ENCODE measurements at places on chromosomes 11 and 22. TPM values are rescaled to one million over a fixed set of nuclear protein-coding genes. Genes with fewer than 3 reads are reported as not detected.

GRCh38 chr11:10505278-10506007, 35.5 kb downstream of the RNF141 start:
- no peak for DNase-seq

GRCh38 chr11:64396079-64396591, 37.2 kb downstream of the RPS6KA4 start:
- DNase-seq, result no peak

GRCh38 chr11:94793822-94794221, 25.7 kb downstream of the AMOTL1 start:
- peak; percentile 56 for DNase-seq

GRCh38 chr11:6962141-6962540, 35.9 kb downstream of the ZNF215 start:
- no peak for DNase-seq

- DNase-seq, result peak; percentile 77
Measured at GRCh38 chr22:46501701-46502100, 35.7 kb downstream of the CELSR1 start.

GRCh38 chr11:80686889-80687288, 1246.1 kb upstream of the TENM4 start:
- no peak for DNase-seq

- DNase-seq, result no peak
Measured at GRCh38 chr11:83409891-83410290, 123.7 kb upstream of the CCDC90B start.

DNA sequence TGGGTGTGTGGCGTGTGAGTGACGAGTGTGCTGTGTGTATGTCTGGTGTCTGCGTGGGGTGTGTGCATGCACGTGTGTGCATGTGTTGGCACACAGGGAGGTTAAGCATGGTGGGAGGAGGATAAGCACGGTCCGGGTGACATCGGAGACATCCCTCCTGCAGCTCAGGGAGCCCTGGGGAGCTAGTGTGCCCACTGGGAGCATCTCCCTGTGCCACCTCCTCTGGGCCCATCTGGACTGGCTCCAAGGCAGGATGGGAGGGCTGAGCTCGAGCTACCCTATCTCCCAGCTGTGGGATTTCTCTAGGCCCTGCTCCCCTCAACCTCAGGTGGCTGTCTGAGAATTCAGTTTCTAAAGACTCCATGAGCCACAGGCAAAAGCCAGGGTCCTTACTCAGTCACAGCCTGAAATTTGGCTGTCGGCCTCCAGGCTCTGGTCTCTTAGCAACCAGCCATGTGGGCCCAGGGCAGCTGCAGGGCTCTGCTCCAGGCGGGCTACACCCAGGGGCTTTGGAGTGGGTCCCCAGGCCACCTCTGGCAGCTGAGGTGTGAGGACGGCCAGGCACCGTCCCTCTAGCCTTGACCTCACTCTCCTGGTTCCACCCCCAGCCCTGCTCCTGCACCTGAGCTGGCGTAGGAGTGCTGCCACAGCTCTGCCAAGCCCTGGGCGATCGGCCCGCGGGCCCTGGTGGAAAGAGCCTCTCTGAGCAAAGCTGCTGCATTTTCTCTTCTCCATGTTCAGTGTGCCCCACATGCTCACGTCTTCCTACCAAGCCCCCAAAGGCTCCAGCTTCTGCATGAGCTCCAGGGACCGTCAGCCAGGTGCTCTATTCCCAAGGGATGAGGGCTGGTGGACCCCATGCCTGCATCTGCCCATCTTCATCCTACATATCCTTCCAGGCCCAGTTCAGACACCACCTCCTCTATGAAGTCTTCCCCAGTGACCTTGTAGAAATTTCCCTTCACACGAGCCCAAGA, 39.7 kb downstream of the RTL6 start:
- DNase-seq, result no peak

- peak; percentile 24 for DNase-seq
Measured at GRCh38 chr11:121870206-121871045, 245.6 kb downstream of the BLID start.

GRCh38 chr11:61832207-61832606, 4.1 kb downstream of the FADS2 start:
- DNase-seq, result no peak

The PPFIBP2 gene
- 4.1 TPM for total RNA-seq

The CXCR5 gene
- not detected for total RNA-seq

DNA sequence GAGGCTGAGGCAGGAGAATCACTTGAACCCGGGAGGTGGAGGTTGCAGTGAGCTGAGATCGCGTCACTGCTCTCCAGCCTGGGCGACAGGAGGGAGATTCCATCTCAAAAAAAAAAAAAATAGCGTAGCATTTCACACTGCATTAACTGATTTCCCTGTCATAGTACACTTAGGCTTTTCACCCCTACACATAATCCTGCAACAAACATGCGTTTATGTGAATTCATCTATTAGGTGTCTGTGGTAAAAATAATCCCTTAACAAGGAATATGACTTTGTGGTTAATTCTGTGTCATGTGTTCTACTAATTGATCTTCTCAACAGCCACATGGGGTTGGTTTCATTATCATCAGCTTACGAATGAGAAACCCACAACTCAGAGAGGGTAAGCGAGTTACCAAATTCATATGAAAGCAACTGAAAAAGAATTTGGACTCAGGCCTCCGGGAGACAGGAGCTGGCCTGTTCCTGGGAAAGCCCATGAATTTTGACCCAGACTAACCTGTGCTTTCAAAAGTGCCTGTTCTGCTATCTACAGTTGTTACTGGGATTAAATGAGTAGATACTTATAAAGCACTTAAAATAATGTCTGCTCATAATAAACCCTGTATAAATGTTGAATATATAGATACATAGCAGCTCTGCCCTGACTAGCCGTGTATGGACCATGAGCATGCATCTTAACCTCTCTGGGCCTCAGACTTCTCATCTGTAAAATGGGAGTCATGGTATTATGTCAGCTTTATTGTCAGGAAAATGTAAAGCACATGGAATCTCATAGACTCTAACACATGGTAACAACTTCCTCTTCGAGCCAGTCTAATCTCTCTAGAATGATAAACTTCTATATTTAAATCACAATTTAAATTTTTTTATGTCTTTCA, 36.6 kb downstream of the KCNJ1 start:
- no peak for DNase-seq

DNA sequence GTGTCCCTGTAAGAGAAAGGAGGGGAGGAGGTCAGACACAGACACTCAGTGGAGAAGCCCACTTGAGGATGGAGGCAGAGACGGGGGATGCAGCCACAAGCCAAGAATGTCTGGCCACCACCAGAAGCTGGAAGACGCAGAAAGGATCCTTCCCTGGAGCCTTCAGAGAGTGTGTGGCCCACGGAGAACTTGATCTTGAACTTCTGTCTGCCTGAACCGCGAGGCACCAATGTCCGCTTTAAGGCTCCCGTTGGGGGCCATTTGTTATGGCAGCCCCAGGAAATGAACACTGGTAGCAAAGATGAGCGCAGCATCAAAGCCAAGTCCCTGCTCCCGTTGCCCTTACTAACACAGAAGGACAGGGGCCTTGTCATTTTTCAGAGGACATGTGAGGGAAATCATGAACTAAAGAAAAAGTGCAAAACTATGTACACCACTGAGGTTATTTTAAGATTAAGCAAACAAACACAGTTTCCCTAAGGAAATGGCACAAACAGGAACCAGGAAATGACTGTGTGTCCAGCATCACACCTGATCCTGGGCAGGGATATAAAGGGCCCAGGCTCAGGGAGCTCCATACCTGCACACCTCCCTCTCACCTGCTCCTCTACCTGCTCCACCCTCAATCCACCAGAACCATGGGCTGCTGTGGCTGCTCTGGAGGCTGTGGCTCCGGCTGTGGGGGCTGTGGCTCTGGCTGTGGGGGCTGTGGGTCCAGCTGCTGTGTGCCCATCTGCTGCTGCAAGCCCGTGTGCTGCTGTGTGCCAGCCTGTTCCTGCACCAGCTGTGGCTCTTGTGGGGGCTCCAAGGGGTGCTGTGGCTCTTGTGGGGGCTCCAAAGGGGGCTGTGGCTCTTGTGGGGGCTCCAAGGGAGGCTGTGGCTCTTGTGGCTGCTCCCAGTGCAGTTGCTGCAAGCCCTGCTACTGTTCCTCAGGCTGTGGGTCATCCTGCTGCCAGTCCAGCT, at the start of gene KRTAP5-6:
Gene KRTAP5-6, plus strand, starts transcription at position 588 of the 963 bp plus-strand sequence. Its CDS starts 51 bp downstream, at position 639.
- DNase-seq, result no peak

DNA sequence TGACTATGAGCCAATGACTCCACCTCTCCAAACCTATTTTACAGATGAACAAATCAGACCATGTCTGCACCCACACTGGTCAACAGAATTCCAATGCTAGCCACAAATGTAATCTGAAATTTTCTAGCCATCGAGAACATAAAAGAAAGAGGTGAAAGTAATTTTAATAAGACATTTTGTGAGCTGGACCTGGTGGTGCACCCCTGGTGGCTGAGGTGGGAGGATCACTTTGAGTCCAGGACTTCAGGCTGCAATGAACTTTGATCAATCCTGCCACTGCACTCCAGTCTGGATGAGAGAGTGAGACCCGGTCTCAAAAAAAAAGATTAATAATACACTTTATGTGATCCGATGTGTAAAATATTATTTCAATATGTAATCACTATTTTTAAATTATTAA, 9.4 kb upstream of the RNF185 start:
- DNase-seq, result peak; percentile 30

- DNase-seq, result peak; percentile 80
Measured at GRCh38 chr22:30457981-30458380, 13.8 kb downstream of the SEC14L3 start.

The ROBO4 gene
- 1.3 TPM for total RNA-seq

The IL17REL gene
- not detected for total RNA-seq

DNA sequence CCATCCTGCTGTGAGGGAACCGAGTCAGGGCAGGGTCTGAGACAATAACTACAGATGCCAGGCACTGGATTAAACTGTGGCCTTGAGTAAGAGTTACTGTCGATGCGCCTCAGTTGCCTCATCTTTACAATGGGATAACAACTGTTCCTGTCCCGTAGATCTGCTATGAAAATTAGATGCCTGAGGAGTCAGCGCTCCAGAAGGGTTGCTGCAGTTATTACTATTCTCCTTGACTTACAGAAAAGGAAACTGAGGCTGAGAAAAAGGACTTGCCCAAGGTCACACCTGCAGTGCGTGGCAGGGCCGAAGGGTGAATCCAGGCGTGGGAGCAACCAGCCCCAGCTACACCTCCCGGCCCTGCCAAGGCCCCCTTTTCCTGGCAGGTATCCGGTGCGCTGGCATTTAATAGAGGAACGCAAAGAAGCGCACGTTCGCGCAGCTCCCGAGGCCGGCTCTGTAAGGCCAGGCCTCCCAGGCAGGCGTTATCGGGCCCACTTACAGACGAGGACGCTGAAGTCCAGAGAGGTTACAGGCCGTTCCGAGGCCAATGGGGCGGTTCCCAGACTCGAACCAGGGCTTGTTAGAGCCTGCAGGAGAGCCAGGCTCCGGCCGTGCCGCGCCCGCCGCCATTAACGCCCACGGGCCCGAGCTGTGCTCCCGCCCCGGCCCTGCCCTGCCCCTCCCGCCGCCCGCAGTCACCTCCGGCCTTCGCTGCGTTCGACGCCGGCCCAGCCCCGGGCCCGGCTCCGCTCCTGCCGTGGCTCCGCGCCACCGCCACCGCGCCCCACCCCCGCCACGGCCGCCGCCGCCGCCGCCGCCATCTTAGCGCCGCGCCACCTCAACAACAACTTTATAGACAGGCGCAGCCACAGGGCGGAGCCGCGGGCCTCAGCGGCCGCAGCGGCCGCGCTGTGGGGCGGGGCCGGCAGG, at the start of gene C11orf68:
Gene C11orf68, minus strand, starts transcription at position 852 of the 930 bp plus-strand sequence. Its CDS starts 31 bp downstream, at position 821.
- DNase-seq, result peak; percentile 70

The SEPTIN3 gene
- total RNA-seq, result not detected

DNA sequence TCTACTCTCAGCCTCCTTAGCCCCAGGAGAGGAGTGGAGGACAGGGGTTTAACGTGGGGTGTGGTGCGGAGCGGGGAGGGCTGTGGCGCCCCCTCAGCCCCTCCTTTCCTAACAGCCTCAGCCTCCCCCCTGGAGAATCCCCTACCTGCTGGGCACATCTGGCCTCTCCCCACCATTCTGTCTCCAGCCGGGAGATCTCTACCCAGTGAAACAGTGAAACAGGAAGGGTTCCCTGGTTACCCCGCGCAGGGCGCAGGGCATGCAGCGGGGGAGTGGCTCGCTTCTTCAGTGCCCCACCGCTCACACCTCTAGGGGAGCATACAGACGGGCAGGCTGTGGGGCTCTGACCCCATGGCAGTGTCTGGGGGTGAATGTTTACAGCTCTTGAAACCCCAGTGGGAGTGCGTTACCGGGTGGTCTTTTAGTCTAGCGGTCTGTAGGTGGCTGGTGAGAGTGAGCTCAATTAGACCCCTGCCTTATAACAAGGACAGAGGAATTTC, 54.7 kb upstream of the CCDC188 start:
- no peak for DNase-seq

DNA sequence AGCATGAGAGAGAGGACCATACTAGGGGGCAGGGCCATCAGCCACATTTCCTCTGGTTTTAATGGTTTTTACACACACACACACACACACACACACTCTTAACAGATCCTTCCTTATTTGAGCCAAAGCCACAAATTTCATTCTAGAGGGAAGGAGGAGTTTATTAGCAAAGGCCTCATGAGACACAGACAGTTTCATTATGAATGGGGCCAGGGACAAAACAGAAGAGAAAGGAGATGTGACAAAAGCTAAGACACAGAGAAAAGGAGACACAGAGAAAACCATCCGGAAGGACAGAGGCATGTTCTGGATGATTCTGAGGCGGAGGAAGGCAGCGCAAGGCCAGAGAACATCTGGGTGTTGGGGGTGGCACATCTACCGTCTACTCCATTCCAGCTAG, 32.2 kb upstream of the ARFGAP3 start:
- DNase-seq, result no peak

The DNAJC4 gene
- total RNA-seq, result 2.7 TPM

DNA sequence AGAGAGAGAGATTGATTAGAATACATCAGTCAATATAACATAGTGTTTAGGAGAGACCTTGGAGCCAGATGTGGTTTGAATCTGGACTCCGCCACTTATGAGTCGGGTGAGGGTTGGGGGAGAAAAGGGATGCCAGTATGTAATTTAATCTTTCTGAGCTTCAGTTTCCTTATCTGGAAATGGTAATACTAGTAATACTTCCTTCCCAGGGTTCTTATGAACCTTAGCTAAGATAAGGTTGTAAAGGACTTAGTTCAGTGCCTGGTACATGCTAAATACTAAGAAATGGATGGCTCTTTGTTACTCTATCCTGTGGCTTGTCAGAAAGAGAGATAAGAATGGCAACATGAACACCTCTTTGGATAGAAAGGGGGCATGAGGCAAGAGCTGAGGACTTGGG, 226.1 kb upstream of the NARS2 start:
- no peak for DNase-seq

- no peak for DNase-seq
Measured at GRCh38 chr22:22941831-22942510, 54.4 kb downstream of the IGLL5 start.

The NXPE4 gene
- not detected for total RNA-seq

DNA sequence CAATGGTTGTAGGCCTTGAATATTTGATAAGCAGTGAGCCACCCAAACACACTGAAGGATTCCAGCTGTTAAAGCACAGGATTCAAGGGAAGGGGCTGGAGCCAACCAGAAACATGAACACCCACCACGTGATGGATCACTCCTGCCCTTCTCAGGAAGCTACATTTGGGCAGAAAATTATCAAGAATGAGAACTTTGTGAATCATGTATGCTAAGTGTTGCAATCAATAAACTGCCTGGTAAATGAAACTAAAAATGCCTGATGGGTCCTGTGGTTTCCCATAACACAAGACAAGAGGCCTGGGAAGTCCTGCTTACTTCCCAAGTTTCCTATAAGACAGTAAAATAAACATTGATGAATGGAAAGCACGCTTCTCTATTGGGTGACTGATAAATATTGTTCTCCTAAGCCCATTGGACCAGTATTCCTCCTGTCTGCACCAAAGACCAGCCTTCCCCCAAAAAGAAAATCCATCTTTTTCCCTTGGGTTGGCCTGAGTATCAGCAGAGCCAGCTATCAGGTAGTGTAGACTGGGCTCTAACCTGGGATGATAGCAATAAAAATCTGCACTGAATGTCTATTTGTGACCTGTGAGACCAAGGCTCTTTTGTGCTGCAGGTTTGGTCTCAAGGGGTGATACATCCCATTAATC, 98.4 kb downstream of the CCDC83 start:
- DNase-seq, result peak; percentile 76
